ENCODE measurements at places on chromosomes 3 and 15.

- no peak for DNase-seq
Observed at GRCh38 chr3:23760871-23761373, 44.8 kb upstream of the UBE2E1 start.

DNA sequence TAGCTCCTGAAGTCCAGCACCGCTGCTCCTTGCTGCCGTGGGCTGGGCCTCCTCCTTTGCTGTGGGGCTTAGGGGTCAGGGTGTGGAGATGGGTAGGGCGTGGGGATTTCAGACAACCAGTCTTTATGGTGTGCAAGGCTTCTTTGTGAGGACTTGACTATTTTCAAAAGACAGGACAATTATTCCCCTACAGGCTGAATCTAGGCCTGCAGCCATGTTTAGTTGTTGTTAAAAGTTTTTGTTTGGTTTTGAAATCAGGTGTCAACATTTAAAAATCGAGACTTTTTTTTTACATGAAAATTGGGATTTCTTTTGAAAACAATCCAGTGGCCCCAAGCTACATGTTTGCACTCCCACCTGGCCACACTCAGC, 10.6 kb downstream of the RPL32 start:
- DNase-seq = no peak

- peak; percentile 18 for DNase-seq
Observed at GRCh38 chr15:40992241-40992741, 39.0 kb downstream of the CHAC1 start.

DNA sequence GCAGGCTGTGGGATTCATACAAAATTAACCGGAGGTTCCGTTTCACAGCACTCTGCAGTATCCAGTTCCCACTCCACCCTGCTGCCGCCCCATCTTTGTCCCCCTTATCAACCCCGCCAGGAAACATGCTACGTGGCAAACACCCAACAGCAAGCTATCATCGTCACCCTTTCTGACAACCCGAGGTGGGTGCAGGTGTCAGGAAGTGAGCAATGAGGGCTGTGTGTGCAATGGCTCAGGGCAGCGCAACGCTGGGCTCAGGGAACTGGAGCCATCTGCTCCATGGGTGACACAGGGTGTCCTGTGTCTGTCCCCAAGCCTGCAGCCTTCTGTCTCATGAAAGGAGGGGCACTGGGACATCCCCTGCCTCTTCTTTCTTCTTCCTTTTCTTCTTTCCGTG, 60.9 kb downstream of the ATP2B2 start:
- DNase-seq = no peak

- no peak for DNase-seq
Observed at GRCh38 chr3:30475038-30475808, 131.2 kb upstream of the TGFBR2 start.

DNA sequence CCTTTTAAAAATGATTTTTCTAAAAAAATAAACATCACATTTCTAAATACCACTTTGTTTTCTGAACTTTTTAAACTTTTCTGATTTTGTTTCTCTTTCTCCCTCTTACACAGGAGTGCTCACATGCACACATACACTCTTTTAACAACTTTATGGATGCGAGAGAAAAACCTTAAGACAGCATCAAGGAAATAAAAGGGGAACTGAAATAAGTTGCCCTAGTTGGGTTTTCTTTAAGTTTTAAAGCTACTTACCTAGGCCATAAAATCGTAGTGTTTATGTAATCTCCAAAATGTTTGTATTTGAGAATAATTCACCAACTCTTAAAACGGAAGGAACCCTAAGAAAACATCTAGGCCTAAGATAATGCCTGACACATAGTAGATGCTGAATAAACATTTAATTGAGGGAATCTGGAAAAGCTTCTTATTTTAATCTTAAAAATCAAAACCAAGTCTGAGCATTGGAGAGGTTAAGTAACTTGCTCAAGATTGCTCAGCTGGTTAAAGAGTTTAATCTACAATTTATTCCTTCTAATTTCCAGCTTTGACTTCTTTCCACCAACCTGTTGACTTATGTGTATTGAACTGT, 1.2 kb upstream of the BBX start:
- DNase-seq = no peak

DNA sequence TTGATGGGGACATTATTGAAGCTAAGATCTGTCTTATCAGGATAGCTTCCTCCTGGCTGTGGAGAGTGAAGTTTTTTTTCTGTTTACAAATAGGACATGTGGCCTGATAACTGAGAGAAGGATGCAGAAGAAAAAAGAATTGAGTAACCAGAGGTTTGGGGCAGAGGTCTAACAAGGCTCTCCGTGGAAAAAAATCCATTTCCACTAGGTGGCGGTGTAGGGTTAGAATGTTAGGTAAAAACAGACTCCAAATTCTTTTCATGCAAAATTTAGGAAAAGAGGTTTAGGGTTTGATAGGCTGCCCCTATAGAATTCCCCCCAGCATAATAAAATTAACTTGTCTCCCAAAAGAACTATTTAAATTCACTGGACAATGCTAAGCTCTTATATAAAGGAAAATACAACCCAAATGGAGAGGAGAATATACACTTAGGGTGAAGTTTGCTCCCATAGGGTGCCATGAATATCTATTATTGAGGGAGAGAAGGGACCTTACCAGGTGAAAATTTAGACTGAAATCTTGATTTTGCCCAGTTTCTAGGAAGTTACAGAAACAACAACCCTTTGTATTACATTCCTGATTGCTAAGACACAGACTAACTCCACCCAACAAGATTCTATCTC, 1560.4 kb downstream of the OTOL1 start:
- DNase-seq = peak; percentile 34

DNA sequence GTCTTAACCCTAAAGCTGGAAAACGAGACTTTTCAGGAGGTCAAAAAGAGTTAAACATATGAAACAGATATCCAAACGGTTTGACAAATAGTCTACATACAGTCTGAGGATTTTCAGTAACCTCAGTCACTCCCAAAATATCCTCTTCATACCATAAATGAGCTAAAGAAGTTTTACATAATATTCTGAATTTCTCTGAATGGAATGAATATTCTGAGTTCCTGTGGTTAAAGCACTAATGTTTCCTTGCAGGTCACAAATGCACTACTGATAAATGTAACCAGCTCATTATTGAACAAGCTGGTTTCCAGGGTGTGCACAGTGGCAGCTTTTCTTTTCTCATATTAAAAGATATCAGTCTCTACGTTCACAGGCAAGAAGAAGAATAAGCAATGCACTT, 137.4 kb upstream of the POU1F1 start:
- DNase-seq = peak; percentile 74

- no peak for DNase-seq
Observed at GRCh38 chr15:71275566-71276335, 160.5 kb downstream of the THSD4 start.

- no peak for DNase-seq
Observed at GRCh38 chr15:78201281-78202190, 32.8 kb downstream of the ACSBG1 start.

GRCh38 chr15:36882487-36883131, 217.7 kb downstream of the MEIS2 start:
- DNase-seq = no peak

GRCh38 chr3:99920481-99921376, 103.1 kb downstream of the CMSS1 start:
- DNase-seq = peak; percentile 83

DNA sequence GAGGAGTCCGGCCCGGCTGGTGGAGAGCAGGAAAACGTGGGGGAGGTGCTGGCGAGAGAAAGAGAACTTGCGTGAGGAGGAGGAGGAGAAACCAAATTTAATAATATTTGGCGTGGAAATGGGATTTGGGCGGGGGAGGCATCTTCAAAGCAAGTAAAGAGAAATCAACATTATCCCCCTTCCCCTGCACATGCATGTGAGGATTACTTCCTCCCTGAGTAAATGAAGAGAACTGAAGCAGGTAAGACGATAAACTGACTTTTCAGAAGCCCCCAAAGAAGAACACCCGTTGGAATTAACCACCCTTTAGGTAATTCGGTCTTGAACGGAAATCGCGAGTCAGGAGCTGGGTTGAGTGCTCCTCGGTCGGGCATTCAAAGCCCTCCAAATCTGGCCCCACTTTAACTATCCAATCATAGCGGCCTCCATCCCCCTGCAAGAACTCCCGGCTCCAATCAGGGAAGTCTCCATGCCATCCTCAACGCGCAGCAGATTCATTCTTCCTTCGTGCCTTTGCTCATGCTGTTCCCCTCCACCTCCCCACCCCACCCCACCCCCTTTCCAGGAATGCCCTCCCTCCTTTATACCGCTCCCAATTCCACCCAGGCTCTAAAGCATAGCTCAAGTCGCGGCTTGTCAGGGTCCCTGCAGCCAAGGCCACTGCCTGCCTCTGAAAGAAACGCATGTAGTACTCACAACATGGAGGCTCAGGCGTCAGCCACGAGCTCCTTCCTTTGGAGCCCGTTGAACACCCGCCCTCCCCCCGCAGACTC, 545 bp upstream of the RFX7 start:
- DNase-seq = peak; percentile 85

- no peak for DNase-seq
Observed at GRCh38 chr15:56323435-56323834, 41.8 kb upstream of the TEX9 start.

DNA sequence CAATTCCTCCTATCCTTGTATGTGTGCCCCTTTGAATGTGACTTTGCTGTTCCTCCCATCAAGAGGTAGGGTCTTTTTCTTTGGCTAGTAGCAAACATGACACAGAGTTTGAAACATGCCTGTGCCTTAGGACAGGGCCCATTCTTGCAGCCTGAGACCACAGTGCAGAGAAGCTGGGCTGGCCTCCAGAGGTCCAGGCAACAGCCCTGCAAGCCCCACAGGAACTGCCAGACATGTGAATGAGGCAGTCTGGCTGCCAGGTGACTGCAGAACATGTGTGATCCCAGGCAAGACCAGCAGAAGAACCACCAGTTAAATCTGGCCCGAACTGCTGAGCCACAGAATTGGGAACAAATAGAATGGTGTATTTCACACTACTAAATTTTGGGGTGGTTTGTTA, 1.2 kb upstream of the HGD start:
- no peak for DNase-seq

GRCh38 chr3:135516143-135516542, 449.4 kb upstream of the PPP2R3A start:
- peak; percentile 15 for DNase-seq

DNA sequence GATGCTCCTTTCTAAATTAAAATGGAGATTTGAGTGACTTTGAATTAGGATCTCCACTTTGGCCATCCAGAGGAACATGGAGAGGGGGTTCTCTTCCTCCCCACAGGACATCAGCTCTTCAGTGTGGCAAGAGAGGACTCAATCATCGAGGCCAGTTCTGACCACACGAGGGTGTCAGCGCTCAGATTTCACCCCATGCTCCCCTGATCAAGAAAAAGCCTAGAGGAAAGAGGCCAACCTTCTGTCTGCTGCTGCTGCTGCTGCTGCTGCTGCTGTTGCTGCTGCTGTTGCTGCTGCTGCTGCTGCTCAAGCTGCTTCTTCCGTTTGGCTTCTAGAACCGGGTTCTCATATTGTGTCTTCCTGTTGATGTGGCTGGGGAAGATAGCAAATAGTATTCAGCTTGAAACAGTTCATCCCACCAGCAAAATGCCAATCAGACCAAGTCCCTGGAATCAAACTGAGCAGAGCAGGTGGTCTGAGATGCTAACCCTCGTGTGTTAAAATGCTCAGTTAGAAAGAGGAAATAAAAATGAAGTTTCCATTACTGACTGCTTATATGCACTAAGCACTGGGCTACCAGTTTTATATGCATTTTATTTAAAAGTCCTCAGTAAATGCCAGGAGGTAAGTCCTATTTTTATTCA, 599.0 kb downstream of the MAGI1 start:
- peak; percentile 71 for DNase-seq

DNA sequence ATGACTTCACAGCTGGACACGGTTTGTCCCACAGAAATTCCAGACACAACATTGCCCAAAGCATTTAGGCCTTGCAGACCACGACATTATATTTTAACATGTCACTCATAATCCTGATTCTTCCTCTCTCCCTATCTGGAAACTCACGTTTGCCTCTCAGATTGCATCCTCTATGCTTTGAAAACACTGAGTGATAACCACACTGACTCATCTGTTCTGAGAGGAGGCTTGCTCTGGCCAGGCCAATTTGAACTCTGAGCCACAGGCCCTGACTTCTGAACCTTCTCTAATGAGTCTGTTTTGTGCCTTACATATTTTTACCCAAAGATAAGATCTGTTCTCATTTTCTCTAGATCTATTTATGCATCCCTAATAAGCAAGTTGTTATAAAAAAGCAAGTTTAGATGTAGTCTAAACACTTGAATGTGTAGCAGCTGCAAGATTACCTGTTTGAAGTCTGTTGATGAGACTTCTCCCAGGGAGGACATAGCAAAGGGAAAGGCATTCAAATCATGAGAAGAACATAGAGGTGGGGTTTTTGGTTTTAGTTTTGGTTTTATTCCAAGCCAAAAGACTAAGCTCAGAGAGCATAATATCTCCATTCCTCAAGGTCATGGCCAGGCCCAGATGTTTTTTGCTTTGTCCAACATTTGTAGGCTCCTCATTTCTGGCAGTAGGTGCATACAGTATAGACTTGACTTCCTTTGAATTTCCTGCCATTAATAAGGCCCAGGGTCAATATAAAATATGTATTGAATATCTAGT, 234.4 kb upstream of the LRTM1 start:
- peak; percentile 68 for DNase-seq

GRCh38 chr15:99086327-99086667, 18.6 kb upstream of the SYNM start:
- DNase-seq = no peak

DNA sequence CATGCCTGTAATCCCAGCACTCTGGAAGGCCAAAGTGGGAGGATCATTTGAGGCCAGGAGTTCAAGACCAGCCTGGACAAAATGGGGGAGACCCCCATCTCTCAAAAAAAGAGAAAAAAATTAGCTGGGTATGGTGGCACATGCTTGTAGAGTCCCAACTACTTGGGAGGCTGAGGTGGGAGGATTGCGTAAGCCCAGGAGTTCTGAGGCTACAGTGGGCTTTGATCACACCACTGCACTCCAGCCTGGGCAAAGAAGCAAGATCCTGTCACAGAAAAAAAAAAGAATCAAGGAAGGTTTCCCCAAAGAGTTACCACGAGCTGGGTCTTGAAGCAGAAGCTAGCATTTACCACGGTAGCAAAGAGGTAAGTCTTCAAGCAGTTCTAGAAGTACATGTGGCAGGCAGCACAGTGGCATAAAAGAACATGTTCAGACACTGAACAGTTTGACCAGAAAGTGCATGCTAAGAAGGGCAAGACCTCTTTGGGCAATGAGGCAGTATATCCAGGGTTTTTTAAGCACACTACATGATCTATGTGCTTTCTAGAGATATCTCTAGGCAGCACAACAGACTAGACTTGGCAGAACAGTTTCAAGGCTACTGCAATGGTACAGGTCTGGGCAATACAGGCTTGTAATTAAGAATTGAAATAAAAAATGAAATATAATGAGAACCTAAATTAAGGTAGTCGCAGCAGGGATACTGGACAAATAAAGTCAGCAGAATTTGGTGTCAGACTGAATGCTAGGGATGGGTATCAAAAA, 418.5 kb downstream of the SHQ1 start:
- DNase-seq = no peak

- peak; percentile 6 for DNase-seq
Observed at GRCh38 chr15:61336026-61336638, 107.0 kb upstream of the RORA start.

GRCh38 chr3:134274571-134274970, 23.9 kb upstream of the RYK start:
- peak; percentile 60 for DNase-seq

GRCh38 chr3:123688241-123688747, 103.4 kb upstream of the HACD2 start:
- DNase-seq = peak; percentile 94

Measured in fibroblast of skin of scalp (primary cell).